Thyroid gland (tissue), 4 donors: ENCODE measurements at places on chromosomes 5 and 9. TPM values are rescaled to one million over a fixed set of nuclear protein-coding genes. Genes with fewer than 3 reads are reported as not detected.
A peak's percentile ranks its signal among the peaks of the same experiment; 100 is the strongest.

The KCNIP1 gene
- total RNA-seq = not detected

The BASP1 gene
- 16.8 TPM for total RNA-seq

- no peaks in the 10 kb centered on the region for H3K4me1 ChIP-seq
- H3K27ac ChIP-seq = no peak overlapping the region
- no peak for DNase-seq
- H3K27me3 ChIP-seq = no peaks in the 10 kb centered on the region
- no peaks in the 10 kb centered on the region for H3K36me3 ChIP-seq
Observed at GRCh38 chr9:71962328-71962727, 50.9 kb downstream of the C9orf85 start.

GRCh38 chr5:154168395-154168794, 22.1 kb upstream of the GALNT10 start:
- no peaks in the 10 kb centered on the region for H3K27me3 ChIP-seq
- DNase-seq = peak; percentile 5
- H3K27ac ChIP-seq = no peak overlapping the region
- no peaks in the 10 kb centered on the region for H3K4me1 ChIP-seq
- H3K4me3 ChIP-seq = no peak overlapping the region

DNA sequence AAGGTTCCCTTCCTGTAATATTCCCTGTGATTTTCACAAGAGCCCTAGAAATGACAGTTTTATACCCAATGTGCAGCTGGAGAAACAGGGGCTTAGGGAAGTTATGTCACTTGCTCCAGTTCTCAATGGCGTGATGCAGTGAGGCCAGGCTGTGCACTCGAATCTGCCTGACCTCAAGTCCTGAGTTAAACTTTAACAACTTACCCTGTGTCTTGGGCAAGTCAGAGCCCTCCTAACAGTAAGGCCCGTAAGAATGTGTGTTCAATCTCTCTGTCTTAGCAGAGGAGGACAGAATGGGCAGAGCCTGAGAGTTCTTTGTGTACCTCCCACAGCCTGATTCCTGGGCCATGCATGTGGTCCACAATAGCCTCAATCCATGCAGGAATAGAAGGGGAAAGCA, 181.1 kb downstream of the TRIM32 start:
- H3K36me3 ChIP-seq = no peaks in the 10 kb centered on the region
- no peaks in the 10 kb centered on the region for H3K27me3 ChIP-seq
- no peaks in the 10 kb centered on the region for H3K4me1 ChIP-seq
- H3K4me3 ChIP-seq = no peak overlapping the region

GRCh38 chr5:180605554-180606214, 14.4 kb upstream of the SCGB3A1 start:
- DNase-seq = peak; percentile 62
- H3K4me3 ChIP-seq = no peak overlapping the region
- H3K27ac ChIP-seq = no peak overlapping the region
- no peaks in the 10 kb centered on the region for H3K36me3 ChIP-seq

- DNase-seq = peak; percentile 82
- no peak overlapping the region for H3K4me3 ChIP-seq
- no peaks in the 10 kb centered on the region for H3K36me3 ChIP-seq
- H3K4me1 ChIP-seq = peaks cover 23% of the 10 kb centered on the region
- peak overlapping the region; percentile 88 for H3K27ac ChIP-seq
Observed at GRCh38 chr9:113620377-113621161, 157.0 kb downstream of the RGS3 start.
